HEK293T (cell line): ENCODE measurements at places on chromosomes 3 and 15.

GRCh38 chr3:109241459-109242186, 74.7 kb downstream of the DPPA2 start:
- no peak for DNase-seq

- DNase-seq = no peak
These were observed 95.9 kb downstream of the TMEM266 start for GRCh38 chr15:76155731-76156130.

GRCh38 chr3:140630366-140630765, 47.5 kb upstream of the TRIM42 start:
- no peak for DNase-seq

DNA sequence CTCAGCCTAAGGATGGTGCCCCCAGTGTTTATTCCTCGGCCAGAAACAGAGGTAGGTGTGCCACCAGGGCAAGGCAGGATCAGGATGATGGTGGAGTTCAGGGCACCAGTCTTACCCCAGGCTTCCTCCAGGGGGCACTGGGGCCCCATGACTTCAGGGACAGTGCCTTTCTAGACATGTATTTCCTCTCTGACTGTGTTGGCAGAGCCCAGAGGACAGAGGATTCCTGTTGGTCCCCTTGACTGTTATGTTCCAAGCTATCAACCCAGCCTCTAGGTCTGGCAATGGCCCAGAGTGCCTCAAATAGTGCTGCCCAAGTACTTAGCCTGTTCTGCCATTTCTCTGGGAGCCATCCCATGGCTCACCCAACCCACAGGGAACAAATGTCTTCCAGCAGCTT, 2.8 kb downstream of the HEMK1 start:
- DNase-seq = peak; percentile 74

GRCh38 chr3:149507491-149508324, 33.2 kb downstream of the TM4SF4 start:
- DNase-seq = no peak

DNA sequence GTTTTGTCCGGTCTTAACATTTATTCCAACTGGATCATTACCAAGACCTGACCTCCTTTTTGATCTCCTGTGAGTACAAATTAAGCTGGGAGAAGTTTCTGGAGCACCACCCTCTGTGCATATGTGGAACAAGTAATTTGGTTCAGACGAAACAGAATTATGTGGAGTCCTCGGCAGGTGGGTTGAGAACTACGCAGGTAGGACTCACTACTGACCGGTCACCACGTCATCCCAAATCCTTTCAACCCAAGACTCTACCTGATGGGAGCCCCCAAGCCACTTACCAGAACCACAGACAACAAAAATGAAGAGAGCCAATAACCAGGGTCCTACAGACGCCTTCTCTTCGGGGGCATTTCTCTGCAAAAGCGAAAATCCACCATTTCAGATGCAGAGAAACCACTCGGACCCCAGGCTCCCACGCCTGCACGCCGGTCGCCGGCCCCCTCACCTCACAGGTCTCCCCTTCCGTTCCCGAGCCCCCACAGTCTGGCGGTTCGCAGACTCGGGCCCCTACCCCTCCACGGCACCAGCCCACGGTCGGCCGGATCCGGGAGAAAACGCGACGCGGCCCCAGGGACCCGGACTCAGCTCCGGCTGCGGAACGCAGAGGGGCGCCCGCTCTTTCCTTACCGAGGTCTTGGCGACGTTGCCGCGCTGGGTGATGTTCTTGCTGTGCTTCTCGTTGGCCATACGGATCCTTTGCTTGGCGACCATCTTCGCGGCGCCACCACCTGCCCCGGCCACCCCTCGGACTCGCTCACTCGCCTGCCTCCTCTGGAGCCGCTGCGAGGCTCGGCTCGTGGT, 674 bp downstream of the SERP1 start:
- peak; percentile 34 for DNase-seq

- DNase-seq = no peak
These were observed 40.6 kb downstream of the PRR20G start for GRCh38 chr3:127247292-127247691.

GRCh38 chr15:57149196-57149595, 227.1 kb upstream of the CGNL1 start:
- no peak for DNase-seq

DNA sequence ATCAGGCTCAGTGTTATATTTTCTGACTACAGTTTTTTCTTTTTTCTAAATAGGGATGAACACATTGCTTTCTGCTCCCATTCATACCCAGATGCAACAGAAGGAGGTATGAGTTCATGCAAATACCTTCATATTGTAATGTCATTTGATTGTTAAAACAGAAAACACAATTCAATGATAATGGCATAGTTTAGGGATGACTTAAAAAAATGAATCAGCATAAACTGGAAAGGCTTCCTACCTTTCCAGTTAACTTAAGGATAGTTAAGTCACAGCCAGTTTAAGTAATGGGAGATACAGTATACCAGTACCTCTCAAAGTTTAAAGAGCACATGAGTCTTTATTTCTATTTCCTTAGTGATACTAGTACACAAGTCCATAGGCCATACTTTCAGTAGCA, 24.9 kb downstream of the KNL1 start:
- no peak for DNase-seq

GRCh38 chr3:101154401-101154800, 161.2 kb upstream of the ABI3BP start:
- no peak for DNase-seq

DNA sequence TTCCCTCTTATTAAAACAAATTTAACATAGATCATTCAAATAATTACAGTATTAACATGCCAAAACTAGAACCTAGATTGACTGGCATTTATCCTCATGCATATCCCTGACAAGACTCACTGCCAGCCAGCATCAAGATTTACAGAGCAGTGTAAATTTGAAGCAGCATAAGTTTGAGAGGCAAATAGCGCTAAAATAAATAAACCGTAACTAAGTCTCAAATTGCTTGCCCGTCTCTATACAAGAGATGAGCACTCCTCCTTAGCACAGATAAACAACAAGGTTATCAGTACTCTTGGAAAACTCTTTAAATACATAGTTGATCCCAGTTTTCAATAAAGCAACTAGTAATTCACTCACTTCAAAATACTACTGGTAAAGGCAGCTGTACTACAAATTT, 29.6 kb downstream of the MSL2 start:
- no peak for DNase-seq

- DNase-seq = no peak
These were observed 1188.0 kb upstream of the CADM2 start for GRCh38 chr3:83770664-83771402.

DNA sequence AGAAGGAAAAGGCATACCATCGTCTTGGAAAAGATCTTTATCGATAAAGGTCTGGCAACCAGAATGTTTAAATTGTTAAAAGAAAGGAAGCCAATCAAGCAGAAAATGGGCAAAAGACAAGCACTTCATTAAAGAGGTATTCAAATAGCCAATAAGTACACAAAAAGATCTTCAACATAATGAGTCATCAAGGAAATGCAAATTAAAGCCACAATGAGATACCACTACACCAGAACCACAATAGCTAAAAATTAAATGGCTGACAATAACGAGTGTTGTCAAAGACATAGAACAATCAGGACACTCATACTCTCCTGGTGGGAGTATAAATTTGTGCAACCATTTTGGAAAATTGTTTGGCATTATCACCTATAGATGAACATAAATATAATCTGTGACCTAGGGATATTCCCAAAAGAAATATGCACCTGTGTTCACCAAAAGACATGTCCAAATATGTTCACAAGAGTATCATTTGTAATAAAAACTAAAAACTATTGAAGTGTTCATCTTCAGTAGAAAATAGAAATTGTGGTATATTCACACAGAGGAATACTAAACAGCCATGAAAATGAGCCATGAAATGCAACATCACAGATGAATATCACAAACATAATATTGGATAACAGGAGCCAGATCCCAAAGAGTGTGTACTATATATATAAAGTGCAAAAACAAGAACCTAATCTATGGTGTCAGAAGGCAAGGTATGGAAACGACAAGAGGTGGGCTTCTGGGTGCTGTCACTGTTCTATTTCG, 14.4 kb upstream of the BTBD1 start:
- DNase-seq = no peak
